HFFc6 (cell line): ENCODE measurements at places on chromosomes 7 and 10. TPM values are rescaled to one million over a fixed set of nuclear protein-coding genes. Genes with fewer than 3 reads are reported as not detected.
A peak's percentile ranks its signal among the peaks of the same experiment; 100 is the strongest.

FHIP2A gene
- 37.6 and 37.8 TPM in 2 replicates for total RNA-seq

CLRN3 gene
- not detected in 3 replicates for total RNA-seq

DNA sequence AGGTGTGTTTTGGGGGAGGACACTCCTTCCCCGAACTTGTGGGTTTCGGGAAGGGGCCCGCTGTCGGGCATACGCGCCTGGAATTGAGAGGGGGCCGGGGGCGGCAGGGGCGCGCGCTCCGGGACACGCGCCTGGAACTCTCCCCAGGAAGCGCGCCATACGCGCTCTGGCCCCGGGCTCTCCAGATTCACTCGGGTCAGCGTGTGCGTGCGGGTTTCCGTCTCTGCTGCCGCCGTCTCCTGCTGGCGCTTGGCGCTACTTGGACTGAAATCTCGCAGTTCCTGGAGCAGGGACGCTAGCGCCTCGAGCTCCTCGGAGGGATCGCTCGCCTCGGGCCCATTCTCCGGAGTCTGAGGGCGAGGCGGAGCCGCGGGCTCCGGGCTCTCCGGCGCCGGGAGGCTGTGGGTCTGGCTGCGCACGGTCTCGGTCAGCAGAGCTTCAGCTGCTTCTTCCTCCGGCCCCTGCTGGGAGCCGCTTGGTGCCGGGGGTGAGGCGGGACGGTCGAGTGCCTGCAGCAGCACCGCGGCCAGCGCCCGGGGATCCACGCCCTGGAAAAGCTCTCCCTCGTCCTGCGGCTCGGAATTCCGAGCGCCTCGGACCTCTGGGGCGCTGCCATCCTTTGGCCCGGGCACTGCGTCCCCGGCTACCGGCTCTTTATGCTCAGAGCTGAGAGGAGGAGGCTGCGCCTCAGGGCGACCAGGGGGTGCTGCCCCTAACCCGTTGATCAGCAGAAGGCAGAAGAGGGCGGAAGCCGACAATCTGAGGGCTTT is 1.1 kb downstream of the VGF start:
- DNase-seq, result peak; percentile 47

- peak; percentile 61 for DNase-seq
Measured at GRCh38 chr7:151059367-151060112, at the start of gene SLC4A2. SLC4A2 (plus strand) TSS chr7:151059589; CDS start chr7:151061988, 2,399 bp downstream.

DNA sequence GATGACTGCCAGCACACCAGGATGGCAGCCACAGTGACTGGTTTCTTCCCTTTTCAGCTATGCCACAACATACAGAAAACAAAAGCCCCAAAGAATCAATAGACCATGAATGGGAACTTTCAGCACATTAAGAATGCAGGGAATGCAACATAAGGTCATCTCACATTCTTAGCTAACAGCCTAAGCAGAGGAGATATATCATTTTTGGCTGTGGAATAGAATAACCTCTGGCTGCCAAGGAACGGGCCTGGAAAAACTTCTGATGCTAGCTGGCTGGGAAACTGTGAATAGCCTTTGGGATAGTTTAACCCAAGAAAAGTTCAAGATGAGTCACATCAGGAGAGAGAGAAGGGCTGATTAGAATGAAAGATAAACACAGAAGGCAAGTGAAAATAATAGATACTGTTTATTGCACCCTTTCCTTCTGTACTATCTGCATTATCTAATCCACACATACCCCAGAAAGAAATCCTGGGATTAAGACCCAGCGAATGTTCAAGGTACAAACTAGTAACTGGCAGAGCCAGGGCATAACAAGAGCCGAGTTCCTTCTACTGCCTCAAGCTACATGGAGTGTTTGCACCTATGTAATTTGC is 169.2 kb downstream of the SEMA3A start:
- DNase-seq, result peak; percentile 95

- peak; percentile 30 for DNase-seq
Measured at GRCh38 chr10:30788307-30788706, 158.8 kb upstream of the LYZL2 start.

DNA sequence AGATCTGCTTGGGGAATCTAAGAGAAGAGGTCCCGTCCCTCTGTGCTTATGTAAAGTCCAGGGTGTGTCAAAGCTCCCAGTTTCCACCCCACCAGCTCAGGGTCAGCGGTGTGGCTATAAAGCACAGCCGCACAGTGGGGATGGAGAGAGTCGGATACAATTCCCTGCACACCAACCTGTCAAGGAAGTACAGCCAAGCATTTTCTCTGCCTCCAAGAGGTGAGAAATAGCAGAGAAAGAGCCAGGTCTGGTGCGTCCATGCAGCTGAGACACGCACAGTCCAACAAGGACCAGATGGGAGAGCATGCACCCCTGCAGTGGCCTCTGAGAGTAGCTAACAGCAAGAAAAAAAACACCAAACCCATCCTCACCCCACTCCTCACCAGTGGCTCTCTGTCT is 61.3 kb upstream of the WAC start:
- no peak for DNase-seq

OR9A2 gene
- total RNA-seq, result not detected in 3 replicates

PRTFDC1 gene
- 16.4 to 28.2 TPM (median 17.2 TPM) in 3 replicates for total RNA-seq

DNA sequence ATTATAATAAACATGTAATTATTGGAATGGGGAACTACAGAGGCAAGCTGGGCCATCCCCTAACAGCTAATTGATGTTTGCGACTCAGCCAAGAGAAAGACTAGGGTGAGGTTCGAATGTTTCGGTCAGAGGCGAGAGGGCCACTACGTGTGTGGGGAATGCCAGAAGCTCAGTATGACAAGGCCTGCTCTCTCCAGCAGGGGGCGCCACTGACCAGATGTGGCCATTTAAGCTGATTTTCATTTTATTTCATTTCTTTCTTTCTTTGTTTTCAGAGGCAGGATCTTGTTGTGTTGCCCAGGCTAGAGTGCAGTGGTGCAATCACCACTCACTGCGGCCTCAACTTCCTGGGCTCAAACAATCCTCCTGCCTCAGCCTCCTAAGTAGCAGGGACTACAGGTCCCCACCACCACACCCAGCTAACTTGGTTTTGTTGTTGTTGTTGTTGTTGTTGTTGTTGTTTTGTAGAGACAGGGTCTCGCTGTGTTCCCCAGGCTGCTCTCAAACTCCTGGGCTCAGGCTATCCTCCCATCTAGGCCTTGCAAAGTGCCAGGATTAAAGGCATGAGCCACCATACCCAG is 38.1 kb downstream of the TMEM130 start:
- peak; percentile 9 for DNase-seq

PTF1A gene
- total RNA-seq, result not detected in 3 replicates

DNA sequence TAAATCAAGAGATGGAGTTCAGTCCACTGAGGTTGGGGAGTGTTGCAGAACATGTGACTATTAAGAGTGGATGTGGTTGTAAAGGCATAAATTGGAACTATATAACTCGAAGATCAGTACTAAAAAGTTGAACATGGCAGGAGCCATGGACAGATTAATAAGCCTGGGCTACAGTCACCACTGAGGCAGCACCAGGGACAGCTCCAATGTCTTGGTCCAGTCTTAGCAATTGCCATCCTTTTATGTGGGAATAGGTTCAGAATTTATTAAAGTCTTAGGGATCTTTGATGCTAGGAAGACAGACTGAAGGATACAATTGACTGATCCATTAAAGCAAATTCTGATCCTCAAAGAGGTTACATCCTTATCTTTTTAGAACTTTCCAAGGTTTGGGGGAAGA is 156.6 kb downstream of the ADRA2A start:
- DNase-seq, result no peak

GRCh38 chr10:11429439-11430052 is 181.9 kb downstream of the USP6NL start:
- DNase-seq, result no peak

DNA sequence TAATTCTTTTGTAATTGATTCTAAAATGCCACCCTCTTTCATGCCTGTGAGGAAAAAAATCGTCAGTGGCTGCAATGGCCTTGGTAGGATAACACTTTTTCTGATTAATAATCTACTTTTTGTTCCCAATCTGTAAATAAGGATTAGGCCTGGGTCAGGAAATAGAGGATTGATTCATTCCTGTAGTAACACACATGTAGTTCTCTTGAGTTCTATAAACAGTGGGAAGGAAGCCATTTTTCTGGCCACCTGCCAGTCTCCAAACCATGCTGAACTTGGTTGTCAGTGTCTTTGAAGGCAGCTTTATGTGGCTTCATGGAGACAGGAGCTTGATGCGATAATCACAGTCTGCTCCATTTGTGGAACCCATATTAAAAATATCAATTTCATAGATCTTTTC is 169.3 kb upstream of the NFE2L3 start:
- DNase-seq, result no peak

ASIC3 gene
- total RNA-seq, result 0.27 to 0.75 TPM (median 0.53 TPM) in 3 replicates

EPHB6 gene
- total RNA-seq, result 0.18 to 0.48 TPM (median 0.33 TPM) in 3 replicates

DNA sequence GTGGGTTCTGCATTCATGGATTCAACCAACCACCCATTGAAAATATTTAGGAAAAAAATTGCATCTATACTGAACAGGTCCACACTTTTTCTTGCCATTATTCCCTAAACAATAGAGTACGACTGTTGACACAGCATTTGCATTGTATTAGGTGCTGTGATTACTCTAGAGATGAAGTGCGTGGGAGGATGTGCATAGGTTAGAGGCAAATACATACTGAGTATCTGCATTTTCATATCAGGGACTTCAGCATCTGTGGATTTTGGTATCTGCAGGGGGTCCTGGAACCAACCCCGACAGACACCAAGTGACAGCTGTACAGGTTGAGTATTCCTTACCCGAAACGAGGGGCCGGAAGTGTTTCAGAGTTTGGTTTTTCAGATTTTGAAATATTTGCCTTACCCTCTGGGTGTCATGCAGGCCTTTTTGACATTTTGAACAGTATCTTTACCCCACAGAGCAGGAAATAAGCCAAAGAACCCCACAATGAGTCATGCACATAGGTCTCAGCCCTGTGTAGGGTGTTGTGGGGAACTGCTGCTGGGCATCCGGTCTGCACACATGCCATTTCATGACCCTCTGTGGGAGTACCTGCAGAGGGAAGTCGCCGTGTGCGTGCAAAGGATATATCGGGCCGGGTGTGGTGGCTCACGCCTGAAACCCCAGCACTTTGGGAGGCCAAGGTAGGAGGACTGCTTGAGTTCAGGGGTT is 14.5 kb downstream of the NUDT5 start:
- DNase-seq, result no peak

ANK3 gene
- total RNA-seq, result not detected in 3 replicates

COBL gene
- not detected in 2 replicates for total RNA-seq

RARRES2 gene
- total RNA-seq, result not detected in 2 replicates

GRCh38 chr10:76405922-76406321 is 974.5 kb downstream of the LRMDA start:
- DNase-seq, result no peak

SLC12A9 gene
- total RNA-seq, result 24.2 to 26.2 TPM (median 25.9 TPM) in 3 replicates

DNA sequence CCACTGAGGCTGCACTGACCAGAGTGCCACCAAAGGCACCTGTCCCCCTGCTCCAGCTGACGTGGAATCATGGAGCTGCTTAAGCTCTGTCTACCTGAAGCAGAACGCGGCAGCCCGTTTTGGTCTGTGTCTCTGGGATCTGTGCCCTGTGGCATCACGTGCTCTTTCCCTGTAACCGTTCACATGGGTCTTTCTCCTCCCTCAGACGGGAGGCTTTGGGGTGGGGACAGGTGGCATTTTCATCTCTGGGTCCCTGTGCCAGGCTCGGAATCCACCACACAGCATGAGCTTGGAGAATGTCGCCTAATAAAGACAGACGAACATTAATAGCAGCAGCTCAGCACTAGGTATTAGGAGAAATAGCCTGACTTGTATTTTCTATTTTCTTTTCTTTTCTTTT is 1.6 kb upstream of the ADAP1 start:
- no peak for DNase-seq

SPDYE8 gene
- not detected in 3 replicates for total RNA-seq

DNA sequence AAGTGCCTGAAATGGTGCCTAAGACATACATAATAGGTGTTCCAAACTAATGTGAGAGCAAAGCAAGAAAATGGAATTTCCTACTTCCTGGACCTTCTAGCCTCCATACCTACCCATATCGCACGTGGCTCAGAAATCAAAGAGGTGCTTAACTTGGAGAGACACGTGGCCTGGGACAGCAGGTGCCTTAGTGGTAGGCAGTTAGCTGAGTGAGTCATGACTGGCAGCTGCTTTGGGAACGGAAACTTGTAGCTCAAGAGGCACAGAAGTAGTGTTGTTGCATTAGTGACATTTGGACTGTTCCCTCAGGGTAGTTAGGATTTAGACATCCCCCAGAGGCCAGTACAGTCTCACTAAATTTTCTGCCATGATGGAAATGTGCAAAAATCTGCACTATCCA is 12.0 kb upstream of the BMPER start:
- no peak for DNase-seq

DNA sequence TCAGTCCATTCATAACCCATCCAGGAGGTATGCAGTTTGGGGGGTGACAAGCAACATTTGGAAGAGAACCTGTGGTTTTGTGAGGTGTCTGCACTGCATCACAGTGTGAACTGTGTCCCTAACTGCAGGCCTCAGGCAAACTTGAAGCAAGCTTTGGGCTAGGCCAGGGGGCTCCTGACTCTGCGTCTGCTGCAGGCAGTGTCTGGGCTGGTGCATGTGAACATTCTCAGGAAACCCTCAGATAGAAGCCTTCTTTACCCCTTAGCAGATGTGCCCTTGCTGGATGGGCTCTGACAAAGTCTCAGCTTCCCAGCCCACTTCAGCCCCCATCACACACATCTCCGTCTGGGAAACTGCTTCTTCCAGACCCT is 61.0 kb downstream of the VIPR2 start:
- no peak for DNase-seq

DNA sequence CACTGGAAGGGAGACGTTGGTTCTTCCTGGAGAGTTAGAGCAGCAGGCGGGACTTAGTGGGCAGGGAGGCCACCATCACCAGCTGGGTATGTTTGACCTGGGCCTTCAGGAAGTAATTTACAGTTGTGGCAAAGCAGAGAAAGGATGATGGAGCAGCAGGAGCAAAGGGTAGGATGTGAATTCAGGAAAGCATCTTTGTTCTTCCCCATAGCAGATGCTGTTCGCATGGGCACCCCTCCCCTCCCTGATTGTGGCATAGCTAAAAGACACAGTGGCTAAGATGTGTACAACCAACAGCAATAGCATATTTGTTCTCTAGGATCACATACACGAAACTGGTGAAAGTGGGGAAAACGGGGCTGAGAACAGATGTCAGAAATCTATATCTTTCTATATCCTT is 56.3 kb upstream of the ITPRID1 start:
- DNase-seq, result no peak

NEUROD6 gene
- not detected in 3 replicates for total RNA-seq

SPDYE1 gene
- not detected in 2 replicates for total RNA-seq

DNA sequence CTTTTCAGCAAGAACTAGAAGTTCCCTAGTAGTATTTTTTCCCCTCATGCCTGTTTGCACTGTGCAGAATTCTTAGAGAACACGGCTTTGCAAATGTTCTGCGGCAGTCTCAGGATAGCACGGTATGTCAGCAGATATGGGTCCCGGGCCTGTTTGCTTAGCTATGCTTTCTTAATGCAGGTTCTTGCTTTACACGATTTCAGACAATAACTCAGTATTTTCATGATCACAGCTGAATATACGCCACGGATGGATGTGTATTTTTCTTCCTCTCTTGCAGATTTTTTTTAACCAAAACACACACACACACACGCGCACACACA is 137.3 kb downstream of the HECW1 start:
- peak; percentile 7 for DNase-seq

GRCh38 chr10:31937371-31937770 is 8.7 kb upstream of the ARHGAP12 start:
- no peak for DNase-seq

DNA sequence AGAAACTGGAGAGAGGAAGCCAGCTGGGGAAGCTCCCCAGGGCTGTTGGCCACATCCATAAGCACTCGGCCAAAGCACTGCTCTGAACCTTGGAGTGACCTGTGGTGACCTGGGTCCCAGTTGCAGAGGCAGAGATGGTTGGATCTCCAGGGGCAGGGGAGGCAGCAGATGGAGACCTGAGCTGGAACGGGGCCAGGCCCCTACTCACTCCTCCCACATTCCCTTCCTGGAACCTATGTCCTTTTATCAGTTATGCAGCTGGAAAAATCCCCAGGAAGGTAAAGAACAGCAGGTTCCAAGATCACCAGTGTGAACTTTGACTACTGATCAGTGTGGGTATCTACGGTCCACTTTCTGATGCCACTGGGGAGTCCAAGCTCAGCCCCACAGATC is 9.6 kb upstream of the PNLIPRP2 start:
- DNase-seq, result no peak
